Amygdala (tissue), 56 donors: ENCODE measurements at places on chromosomes 1 and 21.

GRCh38 chr1:88873737-88874349 is 17.5 kb downstream of the GTF2B start:
- DNase-seq, result no peak

- no peak for DNase-seq
Observed at GRCh38 chr1:163439471-163439870, 117.7 kb downstream of the NUF2 start.

DNA sequence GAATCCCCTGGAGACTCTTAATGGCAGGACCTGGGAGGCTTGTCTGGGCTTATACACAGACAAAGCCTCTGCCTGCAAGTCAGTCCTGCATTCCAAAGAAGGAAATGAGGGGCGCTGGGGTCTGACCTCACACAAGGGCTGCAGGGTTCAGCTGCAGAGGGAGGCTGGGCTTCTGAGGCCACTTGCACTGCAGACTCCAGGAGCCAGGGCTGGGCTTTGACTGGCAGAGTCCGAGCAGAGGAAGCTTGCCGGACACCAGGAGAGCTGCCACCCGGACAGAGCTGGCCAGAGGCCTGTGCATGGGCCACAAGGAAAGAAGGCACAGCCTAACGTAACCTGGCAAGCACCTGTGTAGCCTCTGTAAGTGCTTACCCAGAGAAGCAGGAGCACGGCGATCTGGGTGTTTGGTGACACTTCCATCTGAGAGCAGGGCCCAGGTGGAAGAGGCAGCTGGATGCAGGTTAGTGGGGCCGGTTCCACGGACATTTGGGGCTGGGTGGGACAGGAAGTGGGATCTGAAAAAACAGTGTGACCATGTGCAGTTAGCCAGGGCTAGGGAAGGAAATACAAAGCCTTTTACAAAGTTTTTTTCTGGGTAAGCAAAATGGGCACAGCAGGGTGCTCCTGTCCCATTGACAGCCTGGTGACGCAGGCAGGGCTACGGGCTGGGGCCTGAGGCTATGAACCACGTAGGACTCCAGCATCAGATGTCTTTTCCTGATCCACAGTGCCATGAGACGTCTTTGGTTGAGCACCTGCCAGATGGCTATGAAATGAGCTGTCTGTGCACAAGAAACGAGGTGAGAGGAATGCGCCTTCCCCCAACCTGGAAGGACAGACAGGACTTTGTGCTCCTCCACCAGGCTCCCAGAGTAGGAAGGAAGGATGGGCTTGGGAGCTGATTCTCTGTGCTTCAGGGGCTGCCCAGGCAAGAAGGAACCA is 37.3 kb upstream of the LBR start:
- DNase-seq, result no peak

DNA sequence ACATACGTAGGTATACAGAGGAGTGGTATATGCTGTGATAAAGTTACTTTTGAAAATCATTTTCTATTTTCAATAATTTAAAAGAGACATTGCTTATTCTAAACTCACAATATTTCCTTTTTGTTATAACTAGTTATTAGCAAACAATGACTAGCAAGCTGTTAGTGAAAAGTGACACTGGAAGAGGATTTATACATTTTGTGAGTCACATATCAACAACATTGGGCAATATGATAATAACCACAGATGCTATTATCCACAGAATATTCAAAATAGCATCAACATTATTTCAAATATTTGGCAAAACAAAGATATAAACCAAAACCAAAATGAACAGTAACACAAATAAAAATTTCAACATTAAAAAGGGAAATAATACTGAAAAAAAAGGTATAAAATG is 104.0 kb upstream of the HP1BP3 start:
- DNase-seq, result no peak

- no peak for DNase-seq
Observed at GRCh38 chr1:233180641-233181364, 114.7 kb downstream of the PCNX2 start.

- no peak for DNase-seq
Observed at GRCh38 chr1:228936881-228937280, 201.6 kb downstream of the RHOU start.
